ENCODE measurements at places on chromosomes 6 and 20.

- DNase-seq = no peak
These were observed 43.8 kb upstream of the AFDN start for GRCh38 chr6:167782698-167783517.

GRCh38 chr20:32970115-32970972, 33.9 kb downstream of the SUN5 start:
- no peak for DNase-seq

- DNase-seq = no peak
These were observed 205.3 kb downstream of the PRL start for GRCh38 chr6:22091424-22091948.

GRCh38 chr6:12288211-12288618, 1.9 kb upstream of the EDN1 start:
- no peak for DNase-seq

- no peak for DNase-seq
These were observed 470.4 kb upstream of the SLC35B3 start for GRCh38 chr6:8905757-8906156.

- no peak for DNase-seq
These were observed 573.6 kb upstream of the EPHA7 start for GRCh38 chr6:93992976-93993375.

DNA sequence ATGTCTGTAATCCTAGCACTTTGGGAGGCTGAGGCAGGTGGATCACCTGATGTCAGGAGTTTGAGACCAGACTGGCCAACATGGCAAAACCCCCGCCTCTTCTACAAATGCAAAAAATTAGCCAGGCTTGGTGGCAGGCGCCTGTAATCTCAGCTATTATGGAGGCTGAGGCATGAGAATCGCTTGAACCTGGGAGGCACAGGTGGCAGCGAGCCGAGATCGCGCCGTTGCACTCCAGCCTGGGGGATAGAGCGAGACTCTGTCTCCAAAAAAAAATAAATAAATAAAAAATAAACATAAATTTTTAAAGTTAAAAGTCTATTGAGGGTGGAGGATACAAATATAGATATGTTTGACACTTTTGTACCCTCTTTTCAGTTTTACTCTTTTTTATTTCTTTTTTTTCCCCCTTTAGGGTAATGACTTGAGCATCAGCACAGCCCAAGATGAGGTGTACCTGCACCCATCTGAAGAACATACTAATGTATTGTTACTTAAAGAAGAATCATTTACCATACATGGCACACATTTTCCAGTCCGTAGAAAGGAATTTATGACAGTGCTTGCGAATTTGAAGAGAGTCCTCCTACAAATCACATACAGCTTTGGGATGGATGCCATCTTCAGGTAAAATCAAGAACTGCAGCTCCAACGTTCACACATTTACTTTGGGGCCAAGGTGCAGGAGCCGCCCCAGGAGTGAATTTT, 368.9 kb downstream of the LAMA2 start:
- no peak for DNase-seq

GRCh38 chr6:10481101-10481500, 40.0 kb upstream of the GCNT2 start:
- no peak for DNase-seq

- peak; percentile 15 for DNase-seq
These were observed 50.6 kb downstream of the SLC22A3 start for GRCh38 chr6:160398674-160399271.

DNA sequence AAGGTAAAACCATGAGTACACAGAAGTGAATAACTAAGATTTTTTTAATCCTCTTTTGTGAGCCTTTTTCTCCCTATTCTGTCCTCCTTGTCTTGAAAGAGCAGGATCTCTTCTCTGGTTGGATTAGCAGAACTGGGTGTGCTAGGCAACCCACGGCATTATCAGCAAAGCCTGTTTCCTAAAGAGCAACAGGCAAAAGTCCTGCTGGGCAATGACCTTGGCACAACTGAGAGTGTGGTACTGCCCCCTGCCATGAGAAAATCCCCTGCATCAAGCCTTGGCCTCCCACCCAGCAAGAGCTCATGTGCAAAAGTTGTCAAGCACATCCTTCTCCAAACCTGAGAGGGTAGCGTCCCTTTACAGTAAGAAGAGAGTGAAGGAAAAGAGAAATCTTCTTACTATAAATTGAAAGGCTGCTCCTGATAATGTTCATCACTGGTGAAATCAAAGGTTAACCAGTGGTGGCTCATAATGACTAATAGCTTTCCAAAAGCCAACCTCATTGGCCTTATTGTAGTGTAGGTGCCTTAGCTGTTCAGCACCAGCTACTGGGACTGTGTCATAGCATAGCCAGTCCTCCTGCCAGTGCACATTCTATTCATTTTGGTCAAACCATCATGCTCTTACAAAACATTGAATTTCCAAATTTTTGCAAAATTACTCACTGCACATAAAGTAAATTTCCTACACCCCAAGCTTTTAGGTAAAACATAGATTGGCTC, 17.1 kb downstream of the KIF6 start:
- no peak for DNase-seq

DNA sequence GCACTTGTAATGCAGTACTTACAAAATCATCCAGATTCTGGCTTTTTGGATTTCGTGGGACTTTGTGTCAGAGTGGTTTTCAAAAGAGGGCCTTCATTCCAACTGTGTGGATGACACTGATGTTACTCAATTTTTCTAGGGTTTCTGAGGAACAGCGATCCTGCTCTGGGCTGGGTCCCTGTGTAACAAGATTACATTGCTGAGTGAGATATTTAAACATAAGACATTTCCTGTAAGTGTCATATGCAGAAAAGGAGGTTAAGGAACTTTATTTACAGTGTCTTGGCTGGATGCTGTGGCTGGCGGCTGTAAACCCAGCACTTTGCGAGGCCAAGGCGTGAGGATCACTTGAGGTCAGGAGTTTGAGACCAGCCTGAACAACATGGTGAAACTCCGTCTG, 6.7 kb downstream of the ZFAND3 start:
- DNase-seq = no peak

DNA sequence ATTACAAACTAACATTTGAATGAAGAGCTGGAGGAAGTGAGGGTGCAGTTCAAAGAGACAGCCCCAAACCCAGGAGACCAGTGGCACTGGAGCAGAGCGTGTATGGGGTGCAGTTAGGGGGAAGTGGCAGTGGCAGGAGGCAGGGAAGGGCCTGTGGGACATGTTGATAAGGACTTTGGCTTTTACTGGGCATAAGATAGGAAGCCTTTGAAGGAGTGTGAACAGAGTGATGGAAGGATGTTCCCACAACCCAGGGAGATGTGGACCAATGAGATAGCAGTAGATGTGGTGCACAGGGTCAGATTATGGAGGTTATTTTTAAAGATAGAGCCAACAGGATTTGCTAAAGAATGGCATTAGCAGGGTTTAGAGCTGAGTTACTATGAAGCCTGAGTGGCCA, 56.4 kb downstream of the AIG1 start:
- DNase-seq = no peak

GRCh38 chr6:31768363-31769257, 6.2 kb downstream of the SAPCD1 start:
- DNase-seq = no peak

GRCh38 chr20:47263080-47263464, 93.4 kb downstream of the ZMYND8 start:
- no peak for DNase-seq

GRCh38 chr20:588932-589672, 21.0 kb downstream of the TCF15 start:
- no peak for DNase-seq

- no peak for DNase-seq
These were observed 45.3 kb downstream of the SMLR1 start for GRCh38 chr6:130872250-130873095.

GRCh38 chr20:50303573-50304500, 113.2 kb downstream of the CEBPB start:
- no peak for DNase-seq

DNA sequence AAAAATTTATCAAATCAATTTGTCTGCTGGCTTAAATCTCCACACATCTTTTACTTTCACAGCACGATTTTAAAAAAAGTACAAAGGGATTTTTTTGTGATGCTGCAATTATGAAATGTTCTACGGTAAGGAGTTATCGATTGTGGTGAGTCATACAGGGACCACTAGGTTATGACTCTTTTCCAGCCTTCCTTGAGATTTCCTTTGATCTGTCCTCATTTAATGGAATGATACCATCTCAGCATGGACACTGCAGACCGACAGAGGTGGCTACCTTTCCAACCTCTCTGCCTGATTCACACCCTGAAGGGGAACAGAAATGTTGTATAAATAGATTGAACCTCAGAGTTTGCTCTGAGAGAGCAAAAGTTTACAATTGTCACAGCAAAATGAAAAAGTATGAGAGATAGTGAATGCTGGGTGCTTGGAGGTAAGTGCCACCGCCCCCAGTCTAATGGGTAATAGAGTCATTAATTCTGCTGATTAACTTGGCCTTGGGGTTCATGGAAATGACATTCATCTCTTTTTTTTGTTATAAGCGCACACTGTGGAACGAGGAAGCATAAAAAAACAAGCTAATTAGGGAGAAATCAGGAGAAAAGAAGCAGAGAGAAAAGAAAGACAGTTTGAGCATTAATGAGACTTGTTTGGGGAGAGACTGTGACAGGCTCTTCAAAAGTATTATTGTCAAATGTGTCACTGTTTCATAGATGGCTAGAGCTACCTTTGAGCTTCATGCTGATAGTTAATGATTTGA, 306.0 kb downstream of the RNF144B start:
- no peak for DNase-seq

DNA sequence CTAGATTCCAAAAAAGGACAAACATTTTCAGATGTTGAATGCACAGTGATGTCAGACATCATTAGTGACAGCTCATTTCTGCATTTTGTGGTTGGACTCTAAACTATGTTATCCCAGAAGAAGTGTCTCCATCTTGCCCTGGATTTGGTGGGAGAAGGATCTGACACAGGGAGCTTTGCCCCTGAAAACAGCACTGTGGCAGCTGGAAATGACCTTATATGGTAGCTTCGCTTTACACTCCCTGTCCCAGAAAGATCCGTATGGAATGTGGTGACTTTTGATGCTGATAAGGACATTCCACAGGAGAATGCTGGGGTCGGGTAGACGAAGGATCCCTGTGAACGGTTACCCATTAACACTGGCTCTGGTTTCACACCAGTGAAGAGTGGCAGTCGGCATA, 87.2 kb upstream of the EDN1 start:
- DNase-seq = no peak

- DNase-seq = no peak
These were observed 63.7 kb upstream of the POPDC3 start for GRCh38 chr6:105243487-105243886.

- DNase-seq = no peak
These were observed 81.1 kb downstream of the RIPOR3 start for GRCh38 chr20:50610212-50610718.

GRCh38 chr6:32622545-32623401, 14.4 kb upstream of the HLA-DQA1 start:
- DNase-seq = peak; percentile 39

DNA sequence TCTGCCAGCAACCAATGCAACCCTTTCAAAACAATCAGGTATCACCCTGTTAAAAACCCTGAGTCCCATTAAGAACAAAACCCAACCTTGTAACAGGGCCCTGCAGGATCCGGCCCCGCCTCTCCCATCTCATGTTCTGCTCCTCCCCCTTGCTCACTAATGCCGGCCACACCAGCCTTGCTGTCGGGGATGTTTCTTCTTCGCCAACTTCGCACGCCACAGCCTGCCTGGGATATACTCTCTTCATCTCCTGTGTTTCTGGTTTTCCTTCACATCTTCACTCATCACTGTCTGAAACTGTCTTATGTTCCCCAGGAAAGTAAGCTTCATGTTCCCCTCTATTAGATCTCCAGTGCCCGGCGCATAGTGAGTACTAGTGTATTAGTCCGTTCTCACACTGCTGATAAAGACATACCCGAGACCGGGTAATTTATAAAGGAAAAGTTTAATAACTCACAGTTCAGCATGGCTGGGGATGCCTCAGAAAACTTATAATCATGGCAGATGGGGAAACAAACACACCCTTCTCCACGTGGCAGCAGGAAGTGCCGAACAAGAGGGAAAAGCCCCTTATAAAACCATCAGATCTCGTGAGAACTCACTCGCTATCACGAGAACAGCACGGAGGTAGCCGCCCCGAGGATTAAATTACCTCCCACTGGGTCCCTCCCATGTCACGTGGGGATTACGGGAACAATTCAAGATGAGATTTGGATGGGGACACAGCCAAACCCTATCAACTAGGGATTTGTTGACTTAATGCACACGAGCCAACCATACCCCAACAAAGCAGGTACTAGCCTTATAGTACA, 5.1 kb downstream of the TP53RK start:
- no peak for DNase-seq

- no peak for DNase-seq
These were observed 579.6 kb downstream of the PTPRT start for GRCh38 chr20:42610070-42610469.

DNA sequence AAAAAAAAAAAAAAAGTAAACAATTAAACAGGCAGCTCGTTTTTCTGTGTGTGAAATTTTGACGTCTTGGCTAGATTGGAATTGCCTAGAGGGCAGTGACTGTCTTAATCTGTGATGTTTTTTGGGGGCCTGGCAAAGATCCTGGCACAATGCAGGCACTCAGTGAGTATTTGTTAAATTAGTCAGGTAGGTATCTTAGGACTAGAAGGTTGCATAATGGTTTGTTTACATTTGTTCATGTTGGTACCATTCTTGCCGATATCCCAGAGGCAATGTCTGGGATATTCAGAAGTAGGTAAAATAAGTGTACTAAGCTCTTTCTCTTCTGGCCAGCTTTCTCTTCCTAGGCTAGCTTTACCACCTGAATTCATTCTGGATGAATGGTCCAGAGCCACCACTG, 2.5 kb downstream of the AAR2 start:
- no peak for DNase-seq

- no peak for DNase-seq
These were observed 568.5 kb upstream of the JAG1 start for GRCh38 chr20:11242320-11242719.

DNA sequence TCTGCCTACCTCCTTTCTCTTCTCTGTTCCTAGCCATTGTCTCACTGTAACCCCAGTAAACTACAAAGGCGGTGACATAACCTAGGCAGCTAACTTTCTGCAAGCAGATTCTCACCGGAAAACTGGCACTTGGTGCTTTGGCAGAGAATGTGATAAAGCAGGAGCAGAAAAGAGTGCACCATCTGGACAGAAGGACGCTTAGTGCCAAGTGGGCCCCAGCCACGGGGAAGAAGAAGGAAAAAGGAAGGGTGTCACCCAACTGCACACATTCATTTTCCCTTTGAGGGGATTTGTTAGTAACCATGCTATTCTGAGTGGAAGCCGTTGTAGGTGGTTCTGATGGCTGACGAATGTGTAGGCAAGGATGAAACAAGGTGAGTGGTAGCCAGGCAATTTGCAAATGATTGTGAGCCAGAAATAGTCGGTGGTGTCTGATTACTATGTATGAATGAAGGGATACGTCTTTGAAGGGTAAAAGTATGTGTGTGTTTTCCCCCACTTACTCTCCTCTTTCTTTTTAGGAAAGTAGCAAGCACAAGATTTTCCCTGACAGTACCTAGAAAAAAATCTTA, 148.3 kb upstream of the STXBP5 start:
- DNase-seq = no peak

GRCh38 chr6:44580901-44581300, 193.4 kb downstream of the CDC5L start:
- no peak for DNase-seq
